Breast epithelium (tissue), 4 donors: ENCODE measurements at places on chromosomes 13 and 19. TPM values are rescaled to one million over a fixed set of nuclear protein-coding genes. Genes with fewer than 3 reads are reported as not detected.

GRCh38 chr13:76020421-76020955 is 384.4 kb downstream of the LMO7 start:
- DNase-seq = no peak
- no peaks in the 10 kb centered on the region for H3K36me3 ChIP-seq
- H3K27me3 ChIP-seq = no peaks in the 10 kb centered on the region
- no peak overlapping the region for H3K4me3 ChIP-seq
- no peak overlapping the region for H3K27ac ChIP-seq

GRCh38 chr19:5423567-5424125 is 31.6 kb upstream of the ZNRF4 start:
- H3K27ac ChIP-seq = no peak overlapping the region
- H3K36me3 ChIP-seq = no peaks in the 10 kb centered on the region
- no peak overlapping the region for H3K4me3 ChIP-seq

GRCh38 chr13:95713651-95714050 is 36.7 kb downstream of the DNAJC3 start:
- H3K27me3 ChIP-seq = no peaks in the 10 kb centered on the region
- H3K36me3 ChIP-seq = no peaks in the 10 kb centered on the region
- DNase-seq = no peak
- no peak overlapping the region for H3K27ac ChIP-seq
- H3K4me1 ChIP-seq = no peaks in the 10 kb centered on the region

DNA sequence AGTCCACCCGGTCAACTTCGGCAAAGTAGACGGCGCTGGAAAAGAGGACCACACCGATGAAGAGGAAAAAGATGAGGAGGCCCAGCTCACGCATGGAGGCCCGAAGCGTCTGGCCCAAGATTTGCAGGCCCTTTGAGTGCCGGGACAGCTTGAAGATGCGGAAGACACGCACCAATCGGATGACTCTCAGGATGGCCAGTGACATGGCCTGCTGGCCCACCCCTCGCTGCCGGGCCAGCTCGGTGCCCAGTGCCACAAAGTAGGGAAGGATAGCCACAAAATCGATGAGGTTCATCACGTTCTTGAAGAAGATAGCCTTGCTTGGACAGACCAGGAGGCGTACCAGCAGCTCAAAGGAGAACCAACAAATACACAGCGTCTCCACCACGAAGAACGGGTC is 2.1 kb downstream of the KCNA7 start:
- H3K4me1 ChIP-seq = no peaks in the 10 kb centered on the region
- H3K4me3 ChIP-seq = no peak overlapping the region
- peaks cover 6% of the 10 kb centered on the region for H3K27me3 ChIP-seq
- H3K36me3 ChIP-seq = no peaks in the 10 kb centered on the region
- DNase-seq = no peak

- DNase-seq = no peak
- no peaks in the 10 kb centered on the region for H3K36me3 ChIP-seq
- H3K27ac ChIP-seq = no peak overlapping the region
- H3K4me3 ChIP-seq = no peak overlapping the region
- no peaks in the 10 kb centered on the region for H3K4me1 ChIP-seq
Observed at GRCh38 chr13:51579676-51580075, 4.6 kb upstream of the WDFY2 start.

- no peaks in the 10 kb centered on the region for H3K36me3 ChIP-seq
- no peaks in the 10 kb centered on the region for H3K27me3 ChIP-seq
- DNase-seq = no peak
- no peak overlapping the region for H3K4me3 ChIP-seq
- H3K4me1 ChIP-seq = no peaks in the 10 kb centered on the region
Observed at GRCh38 chr13:43489233-43489632, 297.5 kb downstream of the ENOX1 start.

MRPS12 gene
- total RNA-seq = 27.5 TPM
